ENCODE measurements at places on chromosomes 7 and 10. TPM values are rescaled to one million over a fixed set of nuclear protein-coding genes. Genes with fewer than 3 reads are reported as not detected.

The AKR1C8 gene
- total RNA-seq = not detected

The MMD2 gene
- total RNA-seq = not detected

DNA sequence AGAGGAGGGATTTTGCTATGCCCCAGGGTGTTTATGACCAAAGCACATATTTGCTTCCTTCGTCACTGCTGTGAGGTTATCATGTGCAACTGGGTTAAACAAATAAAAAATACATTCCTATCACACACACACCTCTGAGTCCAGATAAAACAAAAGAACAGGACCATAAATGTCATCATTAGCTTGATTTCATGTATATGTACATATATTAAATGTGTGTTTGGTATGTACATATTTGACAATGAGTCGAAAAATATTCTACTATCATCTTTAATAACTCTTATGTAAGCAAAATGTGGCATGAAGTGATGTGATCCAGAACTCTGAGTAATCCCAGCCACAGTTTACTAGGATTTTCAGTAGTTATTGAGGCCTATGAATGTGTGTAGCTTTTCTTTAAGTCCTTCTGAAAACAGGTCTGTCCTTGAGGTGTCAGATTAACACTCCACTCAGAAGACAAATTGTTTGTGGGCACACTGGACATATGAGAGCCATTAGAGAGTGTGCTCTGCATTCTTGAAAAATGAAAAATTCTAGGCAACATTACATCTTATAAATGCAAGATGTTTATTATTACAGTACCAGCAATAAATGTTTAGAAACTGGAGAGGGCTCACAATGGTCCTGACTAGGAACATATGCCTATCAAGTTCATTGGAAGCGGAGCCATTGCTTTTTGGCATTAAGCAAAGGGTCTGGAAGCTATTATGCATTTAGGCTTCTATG lies 335.1 kb upstream of the SEMA3A start:
- no peaks in the 10 kb centered on the region for H3K36me3 ChIP-seq
- H3K4me3 ChIP-seq = no peak overlapping the region
- H3K27me3 ChIP-seq = no peaks in the 10 kb centered on the region
- H3K27ac ChIP-seq = no peak overlapping the region

DNA sequence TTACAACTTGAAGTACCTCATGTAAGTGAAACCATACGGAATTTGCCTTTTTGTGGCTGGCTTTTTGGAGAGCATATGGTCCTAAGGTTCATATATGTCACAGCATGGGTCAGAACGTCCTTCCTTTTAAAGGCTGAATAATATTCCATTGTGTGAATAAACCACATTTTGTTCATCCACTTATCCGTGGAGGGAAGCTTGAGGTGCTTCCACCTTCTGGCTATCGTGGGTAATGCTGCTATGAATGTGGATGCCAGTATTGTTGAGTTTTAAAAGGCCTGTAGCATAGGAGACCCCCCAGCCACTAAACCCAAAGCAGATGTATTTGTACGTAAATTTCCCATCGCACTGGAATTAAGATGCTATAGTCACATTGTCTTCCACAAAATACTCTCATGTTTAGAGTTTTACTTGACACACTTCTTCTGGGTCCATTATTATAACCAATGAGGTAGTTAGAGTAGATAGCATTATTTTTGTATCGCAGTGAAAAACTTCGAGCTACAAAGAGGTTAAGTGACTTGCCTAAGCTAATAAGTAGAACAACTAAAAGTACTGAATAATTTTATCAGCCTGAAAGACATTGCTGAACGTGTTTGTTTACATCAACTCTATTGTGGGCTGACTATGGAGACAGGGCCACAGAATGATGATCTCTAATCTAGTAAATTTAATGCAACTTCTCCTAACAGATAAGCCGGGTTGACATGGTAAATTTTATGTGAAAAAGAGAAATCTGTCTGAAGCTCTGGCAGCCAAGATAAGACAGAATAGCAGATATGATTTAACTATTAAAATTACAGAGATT lies 183.0 kb upstream of the CTBP2 start:
- H3K4me1 ChIP-seq = no peaks in the 10 kb centered on the region
- no peak overlapping the region for H3K4me3 ChIP-seq
- H3K36me3 ChIP-seq = no peaks in the 10 kb centered on the region
- no peak for DNase-seq

- H3K27ac ChIP-seq = no peak overlapping the region
- H3K4me1 ChIP-seq = no peaks in the 10 kb centered on the region
- no peak for DNase-seq
Observed at GRCh38 chr7:126804604-126805003, 448.1 kb downstream of the GRM8 start.

DNA sequence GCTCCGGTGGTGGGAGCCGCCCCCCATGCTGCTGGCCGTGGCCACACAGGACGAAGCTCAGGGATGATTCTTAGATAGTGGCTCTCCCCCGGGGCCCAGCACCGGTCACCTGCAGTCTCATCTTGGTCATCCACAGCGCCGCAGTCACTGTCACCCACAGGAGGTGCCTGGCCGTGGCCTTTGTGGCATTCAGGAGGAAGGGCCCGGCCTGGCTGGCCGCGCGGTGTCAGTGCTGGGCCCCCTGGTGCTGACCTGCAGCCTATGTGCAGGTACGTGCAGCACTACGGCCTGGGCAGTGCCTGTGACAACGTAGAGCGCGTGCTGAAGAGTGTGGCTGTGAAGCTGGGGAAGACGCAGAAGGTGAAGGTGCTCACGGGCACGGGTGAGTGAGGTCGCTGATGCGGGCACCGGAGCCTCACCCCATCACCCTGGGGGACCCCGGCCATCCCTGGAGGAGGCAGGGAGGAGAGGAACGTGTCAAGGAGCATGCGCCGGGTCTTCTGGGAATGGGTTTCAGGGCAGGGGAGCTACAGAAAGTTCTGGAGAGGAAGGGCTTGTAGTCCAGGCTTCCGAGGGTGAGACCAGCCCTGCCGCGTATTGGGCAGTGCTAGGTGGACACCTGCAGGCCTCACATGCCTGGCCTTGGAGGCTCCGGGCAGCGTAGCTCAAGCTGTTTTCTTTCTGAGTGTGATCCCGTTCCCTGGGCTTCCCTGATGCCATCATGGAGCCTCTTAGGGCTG lies 5.0 kb downstream of the SPRN start:
- H3K4me1 ChIP-seq = no peaks in the 10 kb centered on the region
- H3K4me3 ChIP-seq = no peak overlapping the region
- DNase-seq = no peak

Data from activated CD8-positive, alpha-beta memory T cell treated with anti-CD3 and anti-CD28 coated beads, Interleukin-2, amount 10 ng/mL, durations not matched to agents 7 days and 5 days (primary cell).